ENCODE measurements at places on chromosomes 5 and 9.

- DNase-seq, result no peak
Observed at GRCh38 chr9:29129763-29130162, 1556.5 kb upstream of the C9orf72 start.

- DNase-seq, result peak; percentile 40
Observed at GRCh38 chr5:90528601-90529193, 687 bp downstream of the LYSMD3 start.

DNA sequence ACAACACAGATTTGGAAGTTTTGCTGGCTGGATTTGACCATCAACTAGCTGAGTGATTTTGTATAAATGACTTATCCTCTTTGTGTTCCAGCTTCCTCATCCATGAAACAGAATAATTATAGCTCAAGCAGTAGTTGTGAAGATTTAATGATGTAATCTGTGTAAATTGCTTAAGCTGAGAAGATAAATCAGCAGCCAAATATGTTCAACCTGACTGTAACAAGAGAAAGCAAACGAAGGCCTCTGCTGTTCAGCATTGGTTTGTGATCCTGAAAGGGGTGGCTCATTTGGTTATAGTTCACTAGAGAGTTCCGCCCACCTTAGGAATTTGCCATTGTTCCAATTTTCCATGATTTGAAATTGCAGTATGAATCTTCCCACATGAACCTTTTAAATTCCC is 75.7 kb upstream of the CCDC112 start:
- no peak for DNase-seq

DNA sequence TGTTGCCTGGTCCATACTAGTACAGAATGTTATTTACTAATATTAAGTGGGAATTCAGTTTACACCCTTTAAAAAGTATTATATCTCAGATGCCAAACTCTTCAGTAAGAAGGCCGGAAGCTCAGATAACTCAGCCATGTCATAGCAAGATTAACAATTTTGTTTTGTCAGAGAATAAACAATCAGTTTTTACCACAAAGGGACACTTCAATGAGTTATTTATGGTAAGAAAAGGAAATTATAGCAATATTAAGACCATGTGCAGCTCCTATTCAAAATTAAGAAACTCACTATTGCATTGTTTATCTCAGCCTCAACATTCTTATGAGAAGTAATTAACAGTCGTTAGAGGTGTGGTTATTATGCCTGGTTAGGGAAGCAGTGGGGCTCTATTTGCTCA is 13.1 kb upstream of the ARL15 start:
- DNase-seq, result no peak
